Gastrocnemius medialis (tissue), 4 donors: ENCODE measurements at places on chromosomes 16 and 17. TPM values are rescaled to one million over a fixed set of nuclear protein-coding genes. Genes with fewer than 3 reads are reported as not detected.

IRX6 gene
- total RNA-seq: 0.39 TPM

GPR179 gene
- total RNA-seq: 0.20 TPM

FBXO31 gene
- total RNA-seq: 160 TPM

CENPV gene
- 33.1 TPM for total RNA-seq

NOS2 gene
- 0.68 TPM for total RNA-seq

WSCD1 gene
- 7.0 TPM for total RNA-seq

NGFR gene
- 1.0 TPM for total RNA-seq

ITGA3 gene
- 25.9 TPM for total RNA-seq

KRTAP16-1 gene
- total RNA-seq: not detected

MFAP4 gene
- total RNA-seq: 18.6 TPM

TBC1D3H gene
- not detected for total RNA-seq

PRKCB gene
- 0.51 TPM for total RNA-seq

TMC8 gene
- 1.6 TPM for total RNA-seq

ACADVL gene
- total RNA-seq: 1,130 TPM

RNF135 gene
- total RNA-seq: 4.4 TPM

CCDC144A gene
- total RNA-seq: 7.4 TPM

SLFN14 gene
- total RNA-seq: not detected

MYO18A gene
- total RNA-seq: 526 TPM

CX3CL1 gene
- 15.7 TPM for total RNA-seq

ARHGAP27 gene
- 6.0 TPM for total RNA-seq

FBXO39 gene
- not detected for total RNA-seq

VASN gene
- total RNA-seq: 3.4 TPM

TAC4 gene
- not detected for total RNA-seq

ERN2 gene
- not detected for total RNA-seq

TEX19 gene
- total RNA-seq: not detected

TK2 gene
- total RNA-seq: 14.6 TPM

OMG gene
- total RNA-seq: not detected

TBX21 gene
- not detected for total RNA-seq
